ENCODE measurements at places on chromosomes 7 and 10.

- no peak for DNase-seq
Measured at GRCh38 chr10:58577437-58577777, 64.7 kb downstream of the BICC1 start.

DNA sequence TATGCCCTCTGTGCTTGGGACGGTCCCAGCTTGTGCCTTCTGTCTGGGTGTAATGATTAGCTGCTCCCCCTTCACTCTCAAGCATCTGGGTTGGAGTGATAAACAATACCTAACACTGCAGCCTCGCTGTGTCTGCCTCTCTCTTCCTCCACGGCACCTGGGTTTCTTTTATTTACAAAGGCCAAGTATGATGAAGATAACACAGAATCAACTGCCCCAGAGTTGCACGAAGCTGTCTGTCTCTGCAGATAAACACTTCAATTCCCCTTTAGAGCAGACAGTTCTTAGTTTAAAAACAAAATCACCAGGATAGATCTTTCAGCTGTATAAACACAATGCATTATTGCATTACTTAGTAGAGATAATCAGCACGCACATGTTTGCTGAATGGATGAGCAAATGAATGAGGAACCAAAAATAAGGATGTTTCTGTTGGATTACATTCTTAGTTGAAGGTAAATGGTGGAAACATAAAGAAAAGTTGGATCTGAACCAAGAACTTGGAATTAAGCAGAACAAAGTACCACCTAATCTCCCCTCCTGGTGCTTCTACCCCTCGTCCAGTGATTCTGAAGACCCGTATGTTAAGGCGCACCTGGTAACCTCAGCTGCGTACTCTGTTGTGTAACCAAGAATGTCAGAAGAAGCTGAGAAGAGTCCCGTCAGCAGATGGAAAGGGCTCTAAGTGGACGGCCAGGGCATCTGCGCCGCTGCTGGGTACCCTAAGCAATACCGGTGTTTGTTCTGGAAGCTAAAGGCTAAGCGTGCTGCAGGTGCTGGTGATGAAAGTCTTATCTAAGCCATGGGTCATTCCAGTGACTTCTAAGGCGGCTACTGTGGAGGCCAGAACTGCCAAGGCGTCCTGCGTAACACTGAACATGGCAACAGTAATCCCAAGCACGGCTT is 26.6 kb downstream of the INSIG1 start:
- DNase-seq, result no peak

- no peak for DNase-seq
Measured at GRCh38 chr7:133070562-133070961, 11.3 kb downstream of the CHCHD3 start.

DNA sequence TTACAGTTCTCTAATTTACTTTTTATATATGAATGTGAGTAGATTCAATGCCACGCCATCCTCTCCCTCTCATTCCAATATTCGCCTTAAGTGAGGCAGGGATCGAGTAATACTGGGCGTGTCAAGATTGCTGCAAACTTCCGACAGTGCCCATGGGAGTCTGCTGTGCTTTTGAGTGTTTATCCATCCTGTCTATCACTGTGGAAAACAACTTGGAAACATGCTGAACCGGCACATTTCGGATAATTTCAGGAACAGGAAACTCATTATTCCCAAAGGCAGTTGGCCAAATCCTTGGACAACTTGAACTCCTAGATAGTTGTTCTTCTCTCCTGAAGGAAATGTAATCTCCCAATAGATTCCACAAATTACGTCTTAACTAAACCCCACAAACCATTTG is 28.5 kb downstream of the PIP4K2A start:
- no peak for DNase-seq

GRCh38 chr10:105634281-105634680 is 993.2 kb downstream of the SORCS3 start:
- DNase-seq, result no peak

DNA sequence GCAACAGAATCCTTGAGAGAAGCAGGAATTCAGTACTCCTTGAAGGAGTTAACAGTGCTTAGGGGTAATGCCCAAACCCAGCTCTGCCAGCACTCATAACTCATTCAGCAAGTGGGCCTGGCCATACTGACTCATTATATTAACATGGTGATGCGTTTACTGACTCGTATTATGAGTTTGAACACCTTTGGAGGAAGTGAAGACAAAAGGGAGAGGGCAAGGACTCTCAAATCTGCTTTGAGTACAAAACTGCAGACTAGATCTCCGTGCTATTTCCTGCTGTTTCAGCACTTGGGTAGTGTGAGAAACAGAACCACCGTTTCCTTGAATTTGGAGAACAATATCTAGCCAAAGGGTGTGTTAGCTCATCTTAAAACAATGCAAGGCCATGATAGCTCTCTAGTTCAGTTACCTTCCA is 30.8 kb downstream of the SLC16A9 start:
- DNase-seq, result no peak

GRCh38 chr7:1844951-1845390 is 174.9 kb downstream of the ELFN1 start:
- no peak for DNase-seq

DNA sequence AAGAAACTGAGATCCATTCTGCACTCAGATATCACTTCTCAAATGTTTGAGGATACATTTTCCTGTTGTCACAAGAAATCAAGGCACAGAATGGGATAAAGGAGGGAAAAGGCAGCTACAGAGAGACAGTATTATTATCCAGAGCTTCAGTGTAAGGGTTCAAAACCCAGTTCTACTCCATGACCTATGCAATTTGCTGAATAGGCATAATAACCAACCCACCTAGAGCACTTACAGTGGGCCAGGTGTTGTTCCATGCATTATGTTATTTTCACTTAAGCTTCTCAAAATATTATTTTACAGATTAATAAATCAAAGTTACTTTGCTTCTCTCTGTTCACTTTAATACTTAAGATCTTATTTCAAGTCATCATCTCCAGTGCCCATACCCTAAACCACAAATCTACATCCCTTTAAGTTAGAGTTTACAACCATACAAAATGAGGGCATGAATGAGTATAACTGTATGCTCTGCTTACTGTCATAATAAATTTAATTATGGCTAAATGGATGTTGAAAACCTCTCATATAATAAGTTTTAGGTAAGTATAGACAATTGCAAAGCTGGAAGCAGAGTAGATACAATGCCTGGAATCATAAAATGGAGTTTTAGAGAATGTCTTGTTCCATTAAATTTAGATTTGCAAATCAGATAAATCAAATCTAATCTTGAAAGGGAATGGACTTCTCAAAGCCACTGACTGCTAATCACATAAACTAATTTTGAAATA is 28.1 kb upstream of the PCLO start:
- no peak for DNase-seq

Data from T1000 (cell line).